Vagina (tissue), 2 donors: ENCODE measurements at places on chromosomes 3 and 15.

- DNase-seq = no peak
Measured at GRCh38 chr3:153373606-153374005, 211.6 kb downstream of the RAP2B start.

DNA sequence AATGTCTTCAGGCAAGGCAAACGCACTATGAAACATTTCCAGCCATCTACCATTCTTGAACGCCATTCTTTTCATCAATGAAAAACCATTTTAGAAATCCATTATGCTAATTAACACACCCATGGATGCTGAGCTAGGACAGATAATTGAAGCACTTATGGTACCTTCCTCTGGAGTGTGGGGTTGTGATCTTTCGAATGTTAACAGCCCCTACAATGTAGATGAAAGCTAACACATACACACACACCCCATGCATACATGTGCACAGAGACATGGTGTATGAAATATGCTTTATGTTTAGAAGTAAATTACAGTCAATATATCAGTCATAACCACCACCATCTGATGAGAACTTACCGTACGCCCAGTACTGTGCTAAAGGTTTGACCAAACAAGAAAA is 189.1 kb downstream of the SHQ1 start:
- DNase-seq = no peak

- no peak for DNase-seq
Measured at GRCh38 chr15:60095711-60096110, 91.6 kb downstream of the FOXB1 start.

GRCh38 chr3:106299300-106300098 is 430.7 kb upstream of the CBLB start:
- no peak for DNase-seq

DNA sequence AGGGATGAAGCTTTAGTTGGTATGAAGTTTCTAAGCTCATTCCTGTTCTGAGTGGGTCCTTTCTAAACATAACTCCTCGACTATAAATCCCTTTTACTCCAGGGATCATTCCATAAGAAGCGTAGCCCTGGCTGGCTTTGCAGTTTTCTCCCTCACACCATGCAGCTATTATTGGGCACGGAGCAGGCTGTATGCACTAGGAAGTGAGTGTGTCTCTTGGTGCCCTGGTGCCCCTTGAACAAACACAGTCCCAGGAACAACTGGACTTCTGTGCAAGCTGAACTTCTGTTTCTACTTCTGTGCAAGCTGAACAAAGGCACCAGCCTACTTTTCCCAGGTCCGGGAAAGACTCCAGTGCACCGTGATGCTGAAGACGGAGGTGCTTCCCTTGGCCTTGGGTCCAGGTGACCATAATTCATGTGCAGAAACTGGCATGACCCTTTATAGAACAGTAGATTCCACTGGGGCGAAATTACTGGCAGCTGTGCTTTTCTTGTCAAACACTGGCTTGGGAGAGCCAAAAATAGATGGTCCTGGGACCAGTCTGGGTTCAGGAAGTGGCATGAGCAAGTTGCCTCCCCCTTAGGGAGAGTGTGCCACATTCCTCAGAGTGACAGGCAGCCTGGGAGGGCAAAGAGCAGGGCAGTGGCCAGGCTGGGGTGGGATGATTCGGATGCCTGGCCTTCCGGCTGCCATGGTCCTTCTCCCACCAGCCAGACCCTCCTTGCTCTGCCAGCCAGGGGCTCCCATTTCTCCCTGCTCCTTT is 127.2 kb downstream of the SLCO3A1 start:
- DNase-seq = no peak

- no peak for DNase-seq
Measured at GRCh38 chr15:28085489-28086174, 13.5 kb downstream of the OCA2 start.

DNA sequence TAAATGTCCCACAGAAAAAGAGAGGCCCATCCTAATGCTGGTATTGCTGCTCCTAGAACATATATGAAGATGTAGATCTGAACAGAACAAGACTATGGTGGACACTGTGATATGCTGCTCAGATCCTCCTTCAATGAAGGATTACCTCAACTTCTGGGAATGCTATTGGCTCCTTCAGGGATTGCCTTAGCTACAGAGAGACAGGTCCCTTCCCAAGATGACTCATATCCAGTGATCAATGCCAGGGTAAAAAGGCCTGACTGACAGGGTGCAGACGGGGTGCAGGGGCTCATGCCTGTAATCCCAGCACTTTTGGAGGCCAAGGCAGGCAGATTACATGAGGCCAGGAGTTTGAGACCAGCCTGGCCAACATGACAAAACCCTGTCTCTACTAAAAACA is 20.5 kb upstream of the STAG1 start:
- DNase-seq = no peak

DNA sequence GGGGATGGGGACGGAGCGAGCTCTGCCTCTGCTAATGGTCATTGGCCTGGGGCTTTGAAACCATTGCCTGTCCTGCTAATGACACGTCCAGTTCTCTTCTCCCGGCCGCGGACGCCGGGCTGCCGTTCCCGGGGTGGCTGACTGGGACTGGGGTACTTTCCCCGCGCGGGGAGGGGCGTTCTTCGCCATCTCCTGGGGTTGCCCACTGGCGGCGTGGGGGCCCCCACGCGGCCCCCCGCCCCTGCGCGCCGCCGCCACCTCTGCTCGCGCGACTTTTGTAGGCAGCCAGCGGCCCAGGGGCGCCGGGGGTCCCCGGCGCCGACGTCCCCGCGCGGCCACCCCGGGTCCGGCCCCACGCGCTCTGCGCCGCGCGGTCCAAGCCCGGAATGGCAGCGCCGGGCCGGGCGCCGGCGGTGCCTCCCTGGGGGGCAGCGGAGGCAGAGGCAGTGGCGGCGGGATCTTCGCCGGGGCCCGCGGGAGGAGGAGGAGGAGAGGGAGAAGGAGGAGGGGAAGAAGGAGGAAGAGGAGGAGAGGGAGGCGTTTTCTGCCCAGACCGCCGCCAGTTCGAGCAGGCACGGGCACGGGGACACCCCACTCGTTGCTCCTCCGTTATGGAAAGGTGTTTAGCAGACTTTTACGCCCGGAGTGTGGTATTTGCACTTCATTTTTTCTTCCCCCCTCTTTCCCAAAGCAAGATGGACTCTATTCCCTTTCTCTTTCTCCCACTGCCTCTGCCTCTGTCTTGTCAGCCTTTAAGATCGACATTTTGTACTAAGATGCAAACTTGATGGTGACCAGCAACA is 2.3 kb downstream of the BBX start:
- no peak for DNase-seq

- DNase-seq = no peak
Measured at GRCh38 chr3:64717872-64718613, 30.2 kb upstream of the ADAMTS9 start.

DNA sequence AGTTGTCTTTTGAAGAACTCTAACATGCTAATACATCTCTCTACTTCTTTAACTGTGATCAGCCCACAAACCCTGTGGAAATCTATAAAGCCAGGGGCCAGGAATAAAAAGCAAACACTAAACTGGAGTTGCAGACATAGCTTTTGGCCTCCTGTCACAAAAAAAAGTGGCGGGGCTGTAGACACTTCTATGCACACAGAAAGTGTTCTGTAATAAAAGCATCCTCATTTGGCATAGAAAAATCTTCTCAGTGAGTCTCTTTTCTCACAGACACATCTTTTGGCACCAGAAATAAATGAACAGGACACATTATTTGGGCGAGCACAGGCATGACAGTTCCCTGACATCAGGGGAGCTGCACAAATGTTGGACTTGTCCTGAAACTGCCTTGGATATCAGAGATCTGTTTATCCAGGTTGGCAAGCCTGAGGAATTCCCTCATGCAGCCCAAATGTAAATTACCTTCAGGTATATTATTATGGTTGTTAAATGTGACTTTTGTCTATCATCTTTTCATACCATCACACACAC is 355.4 kb downstream of the FGF12 start:
- DNase-seq = no peak

DNA sequence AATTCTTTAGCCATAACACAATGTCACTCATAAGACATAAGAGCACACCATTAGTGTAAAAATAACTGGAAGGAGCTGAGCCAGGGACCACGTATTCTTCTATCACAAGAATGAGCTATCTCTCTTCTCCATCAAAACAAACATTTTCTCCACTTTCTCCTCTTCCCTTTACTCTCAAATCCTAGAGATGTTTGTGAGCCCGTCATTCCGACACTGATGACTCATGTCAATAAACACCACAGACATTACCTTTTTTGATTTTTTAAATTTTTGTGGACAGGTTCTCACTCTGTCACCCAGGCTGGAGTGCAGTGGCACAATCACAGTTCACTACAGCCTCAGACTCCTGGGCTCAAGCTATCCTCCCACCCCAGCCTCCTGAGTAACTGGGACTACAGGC is 86.6 kb downstream of the MEX3B start:
- DNase-seq = no peak

DNA sequence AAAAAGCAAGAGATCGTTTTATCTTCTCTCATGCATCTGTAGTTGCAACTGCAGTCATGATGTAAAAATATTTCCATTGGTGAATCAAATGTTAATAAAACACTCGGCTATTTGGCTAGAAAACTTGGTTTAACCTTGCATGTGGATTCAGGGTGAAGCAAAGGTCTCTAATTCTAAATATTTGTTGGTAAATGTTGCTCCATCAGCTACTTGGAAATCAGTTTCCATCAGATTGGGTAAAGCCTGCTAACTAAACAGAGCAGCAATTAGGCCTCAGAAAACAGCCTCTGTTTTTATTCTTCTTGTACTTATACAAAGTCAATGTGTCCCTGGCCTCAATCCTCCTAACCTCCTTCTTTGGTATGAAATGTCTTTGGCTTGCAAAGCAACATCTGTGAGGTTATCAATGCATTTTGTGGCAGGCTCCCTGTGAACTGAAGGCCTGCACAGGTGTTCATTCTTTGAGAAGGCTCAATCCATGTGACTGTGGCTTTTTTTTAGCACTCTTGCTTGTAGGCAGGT is 312.3 kb downstream of the WDR72 start:
- no peak for DNase-seq

- no peak for DNase-seq
Measured at GRCh38 chr3:172159376-172159775, 120.0 kb downstream of the FNDC3B start.
